ENCODE measurements at places on chromosomes 2 and 18.
A peak's percentile ranks its signal among the peaks of the same experiment; 100 is the strongest.

- DNase-seq: no peak
These were observed 1125.5 kb downstream of the BCL11A start for GRCh38 chr2:59427980-59428379.

DNA sequence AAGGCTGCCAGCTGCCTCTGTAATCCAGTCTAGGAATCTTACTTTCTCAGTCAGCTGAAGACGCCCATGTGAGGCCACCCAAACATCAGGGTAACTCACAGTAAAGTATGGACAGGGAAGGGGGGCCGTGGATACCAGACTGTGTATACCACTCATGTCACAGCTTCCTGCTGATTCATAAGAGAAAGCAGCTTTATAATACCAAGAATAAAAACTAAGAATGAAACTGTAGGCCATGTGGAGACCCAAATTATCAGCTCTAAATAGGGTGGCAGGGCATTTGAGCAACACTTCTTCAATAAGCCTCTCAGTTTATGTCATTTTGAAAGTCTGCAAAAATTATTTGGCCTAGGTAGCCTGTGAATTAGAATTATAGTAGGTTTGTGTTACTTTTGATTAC lies 115.0 kb upstream of the CDCA7 start:
- no peak for DNase-seq

- no peak for DNase-seq
These were observed 73.7 kb upstream of the LAPTM4A start for GRCh38 chr2:20125164-20125563.

GRCh38 chr2:239326831-239327535 lies 73.8 kb downstream of the HDAC4 start:
- peak; percentile 62 for DNase-seq

- no peak for DNase-seq
These were observed 81.7 kb downstream of the ARHGEF33 start for GRCh38 chr2:38971377-38971776.

DNA sequence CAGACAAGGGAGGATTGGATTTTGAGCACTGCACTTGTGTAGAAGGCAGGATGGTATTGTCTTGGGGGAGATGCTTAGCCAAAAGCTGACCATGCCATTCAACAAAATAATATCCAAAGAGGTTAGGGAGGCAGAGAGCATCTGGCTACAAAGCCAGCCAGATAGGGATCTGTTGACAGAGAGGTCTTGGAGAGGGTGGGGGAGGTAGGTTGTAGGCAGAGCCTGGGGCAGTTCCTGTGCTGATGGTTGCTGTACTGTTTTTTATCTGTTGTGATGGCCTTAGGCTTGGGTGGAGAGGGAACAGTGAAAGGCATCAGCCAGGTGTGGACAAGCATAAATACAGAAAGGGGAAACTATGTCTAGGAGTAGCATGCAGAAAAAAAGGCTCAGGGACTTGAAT lies 100.9 kb downstream of the AQP4 start:
- DNase-seq: no peak

- no peak for DNase-seq
These were observed 43.3 kb upstream of the LGALSL start for GRCh38 chr2:64410671-64411070.

DNA sequence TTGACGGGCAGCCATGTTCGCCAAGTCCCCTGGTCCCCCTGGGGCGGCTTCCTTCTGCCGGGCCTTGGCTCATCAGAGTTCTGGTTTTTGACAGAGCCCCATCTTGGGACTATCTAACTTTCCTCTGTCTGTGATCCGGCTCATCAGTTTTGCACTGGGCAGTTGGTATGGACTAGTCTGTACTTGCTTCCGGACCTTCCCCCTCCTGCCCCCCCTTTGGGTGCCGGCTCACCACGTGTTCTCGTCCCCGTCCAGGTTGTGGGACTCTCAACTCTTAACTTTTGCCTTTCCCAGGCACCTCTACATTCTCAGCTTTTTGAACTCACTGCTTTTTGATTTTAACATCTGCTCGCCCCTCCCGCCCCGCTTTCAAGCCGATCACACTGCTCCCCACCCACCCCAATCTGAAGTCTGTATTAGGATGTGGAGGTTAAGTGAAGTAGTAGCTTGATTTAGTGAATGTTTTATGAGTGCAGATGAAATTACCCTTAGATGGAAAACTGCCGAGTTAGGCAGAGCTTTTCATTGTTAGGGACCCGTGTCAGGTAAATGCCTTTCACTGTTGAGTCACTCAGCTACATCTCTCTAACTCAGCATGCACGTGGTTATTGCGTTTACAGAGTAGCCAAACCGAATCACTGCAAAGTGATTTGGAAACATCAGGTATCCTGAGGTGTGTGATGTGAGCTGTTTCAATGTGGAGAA lies 874 bp downstream of the WDR43 start:
- peak; percentile 55 for DNase-seq

DNA sequence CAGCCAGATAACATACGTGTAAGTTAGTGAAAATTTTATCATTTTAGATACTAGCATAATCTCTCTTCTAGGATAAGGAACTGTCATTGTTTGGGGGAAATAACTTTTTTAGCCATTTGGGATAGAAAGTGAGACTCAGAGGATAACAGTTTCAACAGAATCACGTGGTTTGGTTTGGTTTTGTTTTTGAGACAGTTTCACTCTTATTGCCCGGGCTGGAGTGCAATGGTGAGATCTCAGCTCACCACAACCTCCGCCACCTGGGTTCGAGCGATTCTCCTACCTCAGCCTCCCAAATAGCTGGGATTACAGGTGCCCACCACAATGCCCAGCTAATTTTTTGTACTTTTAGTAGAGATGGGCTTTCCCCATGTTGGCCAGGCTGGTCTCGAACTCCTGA lies 323.2 kb upstream of the MEIS1 start:
- DNase-seq: no peak

DNA sequence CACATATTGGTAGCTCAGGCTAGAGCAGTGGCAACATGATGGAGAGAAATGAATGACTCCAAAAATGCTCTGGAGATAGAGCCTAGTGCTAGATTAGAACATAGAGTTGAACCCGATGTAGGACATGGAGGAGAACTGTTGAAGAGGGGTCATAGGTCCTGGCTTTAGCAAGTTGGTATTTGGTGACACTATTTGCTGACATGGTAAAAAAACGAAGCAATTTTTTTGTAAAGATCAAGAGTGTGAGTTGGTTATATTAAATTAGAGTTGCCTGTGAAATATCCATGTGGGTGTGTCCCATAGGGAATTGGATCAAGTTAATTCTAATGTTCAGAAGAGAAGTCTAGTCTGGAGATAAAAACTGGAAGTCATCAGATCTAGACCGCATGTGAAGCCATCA lies 143.0 kb upstream of the RASGRP3 start:
- no peak for DNase-seq

- no peak for DNase-seq
These were observed 48.0 kb downstream of the ARHGAP15 start for GRCh38 chr2:143177096-143177786.

DNA sequence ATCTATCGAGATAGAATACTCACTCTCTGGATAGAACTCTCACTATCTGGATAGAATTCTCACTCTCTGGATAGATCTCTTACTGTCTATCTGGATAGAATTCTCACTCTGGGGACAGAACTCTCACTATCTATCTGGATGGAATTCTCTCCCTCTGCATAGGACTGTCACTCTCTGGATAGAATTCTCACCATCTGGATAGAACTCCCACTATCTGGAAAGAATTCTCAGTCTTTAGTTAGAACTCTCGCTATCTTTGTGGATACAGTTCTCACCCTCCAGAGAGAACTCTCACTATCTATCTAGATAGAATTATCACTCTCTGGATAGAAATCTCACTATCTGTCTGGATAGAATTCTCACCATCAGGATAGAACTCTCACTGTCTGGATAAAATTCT lies 16.5 kb downstream of the ABCG8 start:
- no peak for DNase-seq

GRCh38 chr2:101127319-101128056 lies 23.7 kb downstream of the TBC1D8 start:
- no peak for DNase-seq

GRCh38 chr2:163610817-163611556 lies 124.8 kb downstream of the FIGN start:
- DNase-seq: no peak

GRCh38 chr2:164868563-164869419 lies 27.2 kb upstream of the COBLL1 start:
- DNase-seq: no peak

DNA sequence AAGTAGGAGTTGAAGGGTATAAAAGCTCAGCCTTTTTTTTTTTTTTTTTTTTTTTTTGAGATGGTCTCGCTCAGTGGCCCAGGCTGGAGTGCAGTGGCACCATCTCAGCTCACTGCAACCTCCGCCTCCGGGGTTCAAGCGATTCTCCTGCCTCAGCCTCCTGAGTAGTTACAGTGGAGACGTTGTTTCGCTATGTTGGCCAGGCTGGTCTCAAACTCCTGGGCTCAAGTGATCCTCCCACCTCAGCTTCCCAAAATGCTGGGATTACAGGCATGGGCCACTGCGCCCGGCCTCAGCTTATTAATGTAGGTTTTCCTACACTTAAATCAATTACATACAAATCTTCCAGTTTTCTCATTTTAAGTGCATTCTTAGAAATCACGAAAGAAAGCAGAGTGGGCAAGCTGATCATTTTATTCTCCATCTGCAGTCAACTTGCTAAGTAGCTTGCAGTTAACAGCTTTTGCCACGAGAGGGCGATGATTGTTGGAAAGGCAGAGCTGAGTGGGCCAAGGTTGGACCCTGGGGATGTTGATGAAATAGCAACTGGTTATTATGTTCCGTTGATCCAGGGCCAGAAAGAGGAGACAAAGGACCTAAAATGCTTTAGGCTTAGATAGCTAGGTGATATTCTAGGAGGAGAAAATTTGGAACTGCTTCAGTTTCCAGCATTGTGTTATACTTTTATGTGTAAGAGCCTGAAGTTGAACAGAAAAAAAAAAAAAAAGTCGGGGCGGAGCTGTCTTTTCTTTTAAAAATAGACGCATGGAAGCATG lies 234.4 kb upstream of the EPAS1 start:
- peak; percentile 59 for DNase-seq

- DNase-seq: no peak
These were observed 50.4 kb downstream of the PLEKHA3 start for GRCh38 chr2:178530625-178531142.

- DNase-seq: no peak
These were observed 244.9 kb upstream of the PXDN start for GRCh38 chr2:1989216-1989615.

DNA sequence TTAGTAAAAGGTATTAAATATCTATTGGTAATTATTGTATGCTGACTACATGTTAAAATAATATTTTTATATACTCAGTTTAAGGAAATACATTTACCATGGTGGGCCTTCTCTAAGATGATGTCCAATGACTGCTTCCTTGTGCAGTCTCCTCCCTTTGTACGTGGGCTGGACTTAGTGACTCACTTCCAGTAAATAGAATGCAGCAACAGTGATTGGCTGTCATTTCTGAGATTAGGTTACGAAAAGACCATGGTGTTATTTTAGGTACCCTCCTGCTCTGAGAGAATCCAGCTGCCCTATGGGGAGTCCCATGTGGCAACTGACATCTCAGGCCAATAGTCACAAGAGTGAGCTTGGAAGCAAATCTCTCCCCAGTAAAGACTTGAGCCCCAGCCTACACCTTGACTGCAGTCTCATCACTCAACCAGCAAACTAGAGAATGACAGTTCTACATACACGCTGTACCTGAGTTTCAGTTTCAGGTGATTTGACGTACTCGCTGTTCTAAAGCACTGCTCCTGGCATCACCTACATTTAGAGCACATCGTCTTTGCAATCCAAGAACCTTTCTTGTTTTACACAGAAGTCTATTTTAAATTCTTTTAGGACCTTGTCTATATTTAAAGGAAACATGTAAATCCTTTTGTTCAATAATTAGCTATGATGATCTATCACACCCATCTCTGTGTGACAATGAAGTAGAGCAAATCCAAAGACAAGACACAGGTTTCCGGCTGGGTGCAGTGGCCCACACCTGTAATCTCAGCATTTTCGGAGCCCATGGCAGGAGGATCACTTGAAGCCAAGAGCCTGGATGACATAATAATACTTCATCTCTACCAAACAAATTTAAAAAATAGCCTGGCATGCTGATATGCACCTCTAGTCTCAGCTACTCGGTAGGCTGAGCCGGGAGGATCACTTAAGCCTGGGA lies 87.2 kb downstream of the COBLL1 start:
- DNase-seq: no peak

DNA sequence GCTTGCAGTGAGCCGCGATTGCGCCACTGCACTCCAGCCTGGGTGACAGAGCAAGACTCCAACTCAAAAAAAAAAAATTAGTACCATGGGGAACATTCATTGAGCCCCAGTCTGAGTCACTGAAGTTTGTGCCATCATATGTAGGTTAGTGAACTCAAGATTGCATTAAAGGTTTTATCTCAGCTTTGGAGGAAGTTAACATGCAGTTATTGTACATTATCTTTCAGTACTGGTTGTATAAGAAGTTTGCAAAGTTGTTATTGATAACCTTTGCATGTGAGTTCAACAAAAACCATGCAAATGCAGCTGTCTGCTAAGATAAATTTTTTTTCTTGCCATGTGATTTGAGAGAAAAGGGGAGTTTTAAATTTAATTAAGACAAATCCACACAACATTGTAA lies 95.7 kb downstream of the MEIS1 start:
- DNase-seq: no peak

- no peak for DNase-seq
These were observed 45.5 kb downstream of the CERS6 start for GRCh38 chr2:168501466-168502065.

GRCh38 chr2:102106133-102106556 lies 36.4 kb upstream of the IL1R1 start:
- no peak for DNase-seq

- no peak for DNase-seq
These were observed 124.6 kb upstream of the KCNH7 start for GRCh38 chr2:162963156-162963555.

DNA sequence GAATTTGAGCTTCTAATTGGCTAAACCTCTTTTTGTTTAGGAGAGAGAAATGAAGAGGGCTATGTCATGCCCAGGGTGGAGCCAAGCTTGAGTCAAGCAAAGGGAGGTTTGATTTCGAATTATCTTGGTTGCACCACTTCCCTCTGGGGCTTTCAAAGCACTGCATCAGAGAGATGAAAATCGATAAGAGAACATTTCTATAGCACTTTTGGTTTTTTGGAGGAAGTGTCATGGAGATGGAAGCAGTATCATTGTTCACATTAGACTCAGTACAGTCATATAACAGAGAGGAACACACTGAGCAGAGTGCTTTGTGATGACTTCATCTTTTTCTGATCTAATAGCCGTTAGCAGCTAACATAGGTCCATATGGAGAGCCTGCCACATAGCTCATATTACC lies 120.3 kb upstream of the UXS1 start:
- DNase-seq: no peak

DNA sequence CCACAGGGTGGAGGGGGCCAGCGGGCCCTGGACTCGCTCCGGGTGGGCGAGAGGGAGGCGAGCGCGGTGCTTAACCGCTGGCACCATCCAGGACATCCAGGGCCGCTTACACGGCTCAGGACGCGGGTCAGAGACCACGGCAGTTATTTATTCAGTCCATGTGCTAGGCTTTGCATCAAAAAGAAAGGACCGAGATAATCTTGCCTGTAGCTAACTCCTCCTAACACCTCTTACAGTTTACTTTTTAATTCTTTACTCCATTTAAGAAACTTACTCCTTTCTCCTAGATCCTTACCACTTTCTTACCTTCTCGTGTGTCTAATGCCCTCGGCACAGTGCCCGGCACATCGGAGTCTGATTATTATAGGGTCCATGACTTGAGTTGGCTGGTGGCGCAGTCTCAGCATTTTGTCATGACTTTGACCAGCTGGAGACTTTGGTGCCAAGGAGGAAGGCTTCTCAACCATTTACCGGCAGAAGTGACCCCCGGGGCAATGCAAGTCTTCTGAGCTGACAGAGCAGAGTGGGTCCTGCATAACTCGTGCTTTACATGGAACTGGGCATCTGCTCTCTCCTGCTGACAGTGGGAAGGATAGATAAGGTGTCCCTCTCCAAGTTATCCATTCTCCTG lies 503 bp downstream of the ANXA4 start:
- DNase-seq: no peak
